NCI-H345 (cell line): ENCODE measurements at places on chromosomes 2 and 18.

DNA sequence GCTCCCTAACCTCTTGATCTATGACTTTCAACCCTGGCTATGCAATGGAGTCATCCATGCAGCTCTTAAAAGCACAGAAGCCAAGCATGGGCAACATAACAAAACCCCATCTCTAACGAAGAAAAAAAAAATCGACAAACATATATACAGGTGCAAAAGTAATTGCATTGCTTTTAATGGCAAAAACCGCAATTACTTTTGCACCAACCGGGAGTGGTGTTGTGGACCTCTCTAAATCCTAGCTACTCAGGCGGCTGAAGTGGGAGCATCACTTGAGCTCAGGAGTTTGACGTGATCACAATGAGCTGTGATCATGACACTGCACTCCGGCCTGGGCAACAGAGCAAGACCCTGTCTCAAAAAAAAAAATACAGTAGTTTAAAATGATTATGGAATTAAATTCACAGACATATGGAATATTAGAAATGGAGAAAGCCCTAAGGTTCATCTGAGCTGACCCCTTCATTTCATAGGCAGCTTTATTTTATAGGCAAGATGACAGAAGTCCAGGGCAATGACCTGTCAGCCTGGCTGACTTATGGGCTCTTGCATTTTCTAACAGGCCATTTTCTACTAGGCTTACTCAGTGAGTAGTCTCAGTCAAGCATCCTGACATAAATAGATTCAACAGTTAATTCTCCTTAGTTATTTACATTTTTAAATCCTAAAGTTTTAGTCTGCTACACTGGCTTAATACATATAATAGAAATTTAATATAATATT is 183.8 kb downstream of the ANKRD44 start:
- no peak for DNase-seq

DNA sequence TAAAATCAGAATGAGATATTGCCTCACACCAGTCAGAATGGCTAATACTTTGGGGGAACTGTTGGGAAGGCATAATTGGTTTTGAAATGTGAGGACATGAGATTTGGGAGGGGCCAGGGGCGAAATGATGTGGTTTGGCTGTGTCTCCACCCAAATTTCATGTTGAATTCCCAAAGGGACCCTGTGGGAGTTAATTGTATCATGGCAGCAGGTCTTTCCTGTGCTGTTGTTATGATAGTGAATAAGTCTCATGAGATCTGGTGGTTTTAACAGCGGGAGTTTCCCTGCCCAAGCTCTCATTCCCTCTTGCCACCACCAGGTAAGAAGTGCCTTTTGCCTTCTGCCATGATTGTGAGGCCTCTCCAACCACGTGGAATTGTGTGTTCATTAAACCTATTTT is 59.6 kb downstream of the CSRNP3 start:
- DNase-seq = no peak

GRCh38 chr2:217604527-217605194 is 398.1 kb downstream of the TNS1 start:
- DNase-seq = no peak

DNA sequence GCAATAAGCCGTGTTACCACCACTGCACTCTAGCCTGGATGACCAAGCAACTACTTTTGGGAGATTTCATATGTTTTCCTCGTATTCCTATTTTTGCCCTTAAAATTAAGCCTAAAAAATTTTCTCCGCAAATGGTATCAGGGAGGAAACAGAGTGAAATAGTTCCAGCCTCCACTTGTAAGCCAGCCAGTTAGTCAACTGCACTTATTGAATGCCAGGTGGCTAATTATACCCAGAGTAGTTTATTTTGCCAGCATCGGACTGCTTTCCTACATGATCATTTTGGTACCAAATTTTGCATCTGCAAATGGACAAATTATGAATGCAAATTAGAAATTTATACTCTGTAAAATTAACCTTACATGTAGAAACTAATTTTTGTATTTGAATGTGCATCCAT is 90.2 kb upstream of the ARHGAP28 start:
- DNase-seq = no peak
